ENCODE measurements at places on chromosomes 4 and X. TPM values are rescaled to one million over a fixed set of nuclear protein-coding genes. Genes with fewer than 3 reads are reported as not detected.
A peak's percentile ranks its signal among the peaks of the same experiment; 100 is the strongest.

GRCh38 chr4:109916027-109916409 is 3.3 kb downstream of the EGF start:
- no peak overlapping the region for H3K27ac ChIP-seq
- no peaks in the 10 kb centered on the region for H3K27me3 ChIP-seq
- no peak for DNase-seq
- H3K36me3 ChIP-seq: no peaks in the 10 kb centered on the region
- no peak overlapping the region for H3K4me3 ChIP-seq

DNA sequence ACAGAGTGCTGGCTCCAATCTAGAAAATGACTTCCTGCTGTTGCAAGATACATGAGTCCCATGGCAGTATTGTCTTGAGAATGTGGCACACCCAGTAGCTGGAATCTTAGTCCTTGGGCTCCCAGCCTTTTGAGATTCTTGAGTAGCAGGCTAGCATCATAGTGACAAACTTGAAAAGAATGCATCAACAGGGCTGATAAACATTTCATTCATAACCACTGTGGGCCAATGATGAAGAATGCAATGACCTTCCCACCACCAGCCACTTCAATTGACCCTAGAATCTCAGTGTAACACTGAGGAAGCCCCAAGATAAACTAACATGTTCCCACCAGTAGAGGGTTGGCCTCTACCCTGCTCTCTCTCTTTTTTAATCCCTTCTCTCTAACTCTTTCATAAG is 329.3 kb downstream of the GBA3 start:
- no peaks in the 10 kb centered on the region for H3K27me3 ChIP-seq
- no peak overlapping the region for H3K27ac ChIP-seq
- no peaks in the 10 kb centered on the region for H3K4me1 ChIP-seq
- DNase-seq: no peak
- no peak overlapping the region for H3K4me3 ChIP-seq

- H3K4me3 ChIP-seq: no peak overlapping the region
- H3K36me3 ChIP-seq: no peaks in the 10 kb centered on the region
Observed at GRCh38 chr4:54784161-54784671, 126.5 kb downstream of the KIT start.

DNA sequence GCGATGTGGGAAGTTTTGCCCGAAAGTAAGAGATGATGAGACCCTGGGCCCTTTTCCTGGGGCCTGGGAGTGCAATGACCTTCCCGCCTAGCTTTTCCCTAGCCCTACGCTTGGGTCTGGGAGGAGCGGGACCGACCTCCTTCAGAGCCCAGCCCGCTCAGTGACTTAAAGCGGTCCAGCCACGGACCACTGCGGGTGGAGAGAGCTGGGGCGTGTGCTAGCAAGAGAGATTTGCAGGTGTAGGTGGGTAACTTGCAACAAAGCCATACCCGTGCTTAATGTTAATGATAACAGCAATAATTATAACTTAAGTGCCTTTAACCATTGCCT is 503 bp upstream of the PDE5A start:
- H3K27ac ChIP-seq: no peak overlapping the region
- peak overlapping the region; percentile 55 for H3K4me3 ChIP-seq
- peaks cover 21% of the 10 kb centered on the region for H3K4me1 ChIP-seq
- DNase-seq: no peak
- no peaks in the 10 kb centered on the region for H3K36me3 ChIP-seq

GRCh38 chr4:11632483-11632882 is 203.8 kb upstream of the HS3ST1 start:
- H3K4me1 ChIP-seq: peaks cover 90% of the 10 kb centered on the region
- peak; percentile 95 for DNase-seq
- 0 out of 2 replicates have a peak overlapping the region, but pooled peaks have one; percentile 1 for H3K4me3 ChIP-seq
- H3K27ac ChIP-seq: peak overlapping the region; percentile 94
- no peaks in the 10 kb centered on the region for H3K36me3 ChIP-seq

DNA sequence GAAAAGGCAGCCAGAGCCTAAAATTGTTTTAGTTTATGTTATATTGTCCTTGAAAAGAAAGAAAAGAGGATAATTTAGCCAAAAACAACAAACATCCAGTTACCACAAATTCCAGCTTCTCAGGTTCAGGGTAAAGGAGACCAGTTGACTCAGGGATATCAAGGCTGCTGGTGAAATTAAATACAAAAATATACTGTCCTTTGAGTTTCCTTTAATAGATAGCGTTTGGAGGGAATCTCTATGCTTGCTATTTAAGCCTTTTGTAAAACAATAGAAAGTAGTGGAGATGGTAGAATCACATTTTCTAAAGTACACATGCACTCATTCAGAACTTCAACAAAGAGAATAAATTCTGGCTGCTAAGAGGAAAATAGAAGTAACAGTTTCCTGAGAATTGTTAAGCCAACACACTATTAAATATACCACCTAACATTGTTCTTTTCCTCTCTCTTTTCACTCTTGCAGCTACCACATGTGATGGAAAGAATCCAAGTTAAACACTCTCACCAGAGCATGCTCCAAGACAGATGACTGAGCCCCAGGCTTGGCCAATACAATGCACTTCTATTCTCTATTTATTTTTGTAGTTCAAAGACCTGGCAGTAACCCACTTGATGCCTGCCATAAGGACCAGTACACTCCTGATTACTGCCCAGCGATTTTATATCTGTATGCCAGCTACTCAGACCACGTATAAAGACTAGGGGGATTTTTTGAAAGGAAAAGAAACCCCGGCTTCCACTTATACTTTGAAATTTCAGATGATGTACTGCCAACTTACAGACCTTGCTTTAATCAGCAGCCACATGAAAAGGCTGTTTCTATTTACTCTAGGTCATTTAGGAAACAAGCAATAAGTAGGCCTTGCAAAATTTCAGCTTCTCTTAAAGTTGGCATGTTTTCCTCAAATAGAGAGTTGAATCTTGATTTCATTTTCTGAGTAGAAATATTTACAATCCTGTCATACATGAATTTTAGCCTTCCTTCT is 756.9 kb downstream of the FAT4 start:
- no peaks in the 10 kb centered on the region for H3K36me3 ChIP-seq
- H3K27ac ChIP-seq: no peak overlapping the region
- H3K4me1 ChIP-seq: no peaks in the 10 kb centered on the region
- H3K4me3 ChIP-seq: no peak overlapping the region
- H3K27me3 ChIP-seq: no peaks in the 10 kb centered on the region

DNA sequence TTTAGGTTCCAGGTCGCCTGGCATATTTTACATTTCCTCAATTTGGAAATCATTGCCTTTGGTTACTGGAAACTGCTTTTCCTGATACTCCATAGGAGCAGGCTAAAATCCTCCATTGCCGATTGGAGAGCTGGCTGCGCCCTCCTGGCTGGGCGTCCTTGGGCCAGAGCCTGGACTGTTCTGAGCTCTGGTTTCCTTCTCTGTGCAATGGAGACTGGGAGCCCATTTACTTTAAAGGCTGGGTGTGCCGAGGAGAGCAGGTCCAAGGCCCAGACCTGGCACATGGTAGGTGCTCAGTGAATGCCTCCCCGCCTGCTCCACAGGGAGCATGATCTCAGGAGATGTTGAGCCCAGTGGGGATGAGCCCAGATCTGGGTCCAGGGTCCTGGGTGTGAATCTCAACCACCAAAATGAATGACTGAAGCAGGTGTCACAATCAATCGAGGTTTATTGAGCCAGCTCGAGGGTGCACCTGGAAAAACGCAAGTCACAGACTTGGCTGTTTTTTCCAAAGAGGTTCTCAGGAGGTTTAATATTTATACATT is 50.0 kb downstream of the EVC start:
- no peak overlapping the region for H3K27ac ChIP-seq
- no peak for DNase-seq
- H3K4me3 ChIP-seq: no peak overlapping the region
- H3K27me3 ChIP-seq: no peaks in the 10 kb centered on the region
- H3K36me3 ChIP-seq: no peaks in the 10 kb centered on the region

- DNase-seq: no peak
- no peaks in the 10 kb centered on the region for H3K36me3 ChIP-seq
- no peak within 1 kb of the TSS for H3K27ac ChIP-seq
- H3K4me1 ChIP-seq: peaks cover 5% of the 10 kb centered on the region
Observed at GRCh38 chrX:135421932-135422809, at the start of gene SMIM10L2A. TSS of gene SMIM10L2A (plus strand) at chrX:135421944. CDS start at chrX:135422132, 188 bp downstream.

- no peak for DNase-seq
- H3K27me3 ChIP-seq: no peaks in the 10 kb centered on the region
- no peaks in the 10 kb centered on the region for H3K4me1 ChIP-seq
- no peak overlapping the region for H3K27ac ChIP-seq
- no peaks in the 10 kb centered on the region for H3K36me3 ChIP-seq
- H3K4me3 ChIP-seq: no peak overlapping the region
Observed at GRCh38 chr4:83237591-83237990, 47.0 kb downstream of the COQ2 start.

DNA sequence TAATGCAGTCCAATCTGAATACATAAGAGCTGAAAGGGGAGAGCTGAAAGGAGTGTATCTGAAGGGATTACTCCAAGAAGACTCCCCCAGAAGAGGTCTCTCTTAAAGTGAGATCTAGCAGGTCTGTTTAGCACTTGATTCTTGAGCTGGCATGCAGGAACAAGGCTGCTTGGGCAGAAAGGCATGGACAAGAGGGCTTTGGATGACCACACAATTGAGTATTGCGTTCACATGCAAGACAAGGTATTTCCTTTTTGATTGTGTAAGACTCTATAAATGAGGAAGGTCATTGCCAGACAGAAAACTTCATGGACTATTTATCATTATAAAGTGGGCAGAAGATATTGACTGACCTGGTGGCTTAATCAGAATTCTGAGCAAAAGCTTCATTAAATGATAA is 145.5 kb upstream of the AFF2 start:
- no peak overlapping the region for H3K27ac ChIP-seq
- no peaks in the 10 kb centered on the region for H3K27me3 ChIP-seq
- no peaks in the 10 kb centered on the region for H3K4me1 ChIP-seq
- DNase-seq: no peak
- no peak overlapping the region for H3K4me3 ChIP-seq
- no peaks in the 10 kb centered on the region for H3K36me3 ChIP-seq

DNA sequence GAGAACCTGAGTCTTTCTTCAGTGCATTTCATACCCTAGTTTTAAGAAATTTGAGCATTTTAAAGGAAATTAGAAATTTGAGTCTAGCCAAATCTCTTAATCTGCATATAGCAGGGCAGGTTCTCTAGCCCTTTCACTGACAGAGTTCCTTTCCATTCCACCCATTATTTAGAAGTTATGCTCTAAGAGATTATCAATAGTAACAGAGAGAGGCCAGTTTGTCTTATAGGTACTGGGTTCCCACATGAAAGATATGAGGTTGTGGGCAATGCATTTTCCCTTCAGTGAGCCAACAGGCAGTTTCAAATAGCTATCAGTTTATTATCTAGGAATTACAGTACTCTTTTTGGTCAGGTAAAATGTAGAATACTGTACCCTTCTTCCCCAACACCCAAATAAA is 7.3 kb upstream of the GALNT7 start:
- H3K27ac ChIP-seq: no peak overlapping the region
- DNase-seq: no peak
- no peaks in the 10 kb centered on the region for H3K27me3 ChIP-seq
- no peak overlapping the region for H3K4me3 ChIP-seq
- no peaks in the 10 kb centered on the region for H3K36me3 ChIP-seq

- peak; percentile 84 for DNase-seq
- no peaks in the 10 kb centered on the region for H3K27me3 ChIP-seq
- no peaks in the 10 kb centered on the region for H3K36me3 ChIP-seq
- peak overlapping the region; percentile 70 for H3K4me3 ChIP-seq
Observed at GRCh38 chr4:78059524-78059889, 2.4 kb downstream of the FRAS1 start.

DNA sequence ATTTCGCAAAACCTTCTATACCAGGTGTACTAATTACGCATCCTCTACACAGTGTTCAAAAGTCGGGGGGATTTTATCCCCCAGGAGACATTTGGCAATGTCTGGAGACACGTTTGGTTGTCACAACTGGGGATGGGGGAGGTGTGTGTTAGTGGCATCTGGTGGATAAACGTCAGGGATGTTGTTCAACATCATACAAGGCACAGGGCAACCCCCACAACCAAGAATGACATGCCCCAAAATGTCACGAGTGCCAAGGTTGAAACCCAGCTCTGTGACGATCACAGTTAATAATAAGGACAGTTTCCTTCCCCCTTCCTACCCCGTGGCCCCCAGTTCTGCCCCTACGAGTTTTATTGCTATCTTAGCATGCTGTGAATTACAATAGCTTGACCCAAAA is 15.9 kb upstream of the SEL1L3 start:
- H3K27ac ChIP-seq: no peak overlapping the region
- DNase-seq: no peak
- H3K36me3 ChIP-seq: no peaks in the 10 kb centered on the region
- H3K27me3 ChIP-seq: no peaks in the 10 kb centered on the region

GRCh38 chrX:24886916-24887315 is 128.8 kb downstream of the ARX start:
- H3K27me3 ChIP-seq: no peaks in the 10 kb centered on the region
- H3K4me3 ChIP-seq: no peak overlapping the region
- H3K4me1 ChIP-seq: no peaks in the 10 kb centered on the region
- no peak for DNase-seq

GRCh38 chr4:188053302-188053701 is 56.1 kb downstream of the TRIML2 start:
- no peak for DNase-seq
- no peak overlapping the region for H3K27ac ChIP-seq
- H3K4me1 ChIP-seq: no peaks in the 10 kb centered on the region
- H3K36me3 ChIP-seq: no peaks in the 10 kb centered on the region
- no peaks in the 10 kb centered on the region for H3K27me3 ChIP-seq

DNA sequence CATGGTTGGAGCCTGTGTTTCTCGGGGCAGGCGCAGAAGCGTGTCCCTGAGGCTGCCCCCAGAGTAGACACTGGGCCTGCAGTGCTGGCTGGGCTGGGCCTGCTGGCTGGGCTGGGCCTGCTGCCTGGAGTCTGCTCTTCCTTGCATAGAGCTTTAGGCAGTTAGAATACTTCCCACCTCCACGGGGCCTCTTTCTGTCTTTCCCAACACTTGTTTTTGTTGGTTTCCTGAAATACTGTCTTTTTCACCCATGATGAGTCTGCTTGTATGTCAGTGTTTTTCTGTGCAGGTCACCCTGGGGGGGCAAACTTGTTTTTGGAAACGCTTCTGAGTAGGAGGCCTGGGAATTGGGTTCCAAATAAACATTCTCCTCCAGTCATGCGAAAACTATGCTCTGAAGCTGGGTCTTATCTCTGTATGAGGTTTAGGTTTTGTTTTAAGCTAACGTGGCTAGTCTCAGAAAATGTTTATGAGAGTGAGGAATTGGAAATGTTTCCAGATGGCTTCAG is 32.2 kb downstream of the TRMT44 start:
- H3K27me3 ChIP-seq: no peaks in the 10 kb centered on the region
- no peak overlapping the region for H3K27ac ChIP-seq
- H3K36me3 ChIP-seq: peaks cover 8% of the 10 kb centered on the region
- H3K4me3 ChIP-seq: no peak overlapping the region
- H3K4me1 ChIP-seq: no peaks in the 10 kb centered on the region
- DNase-seq: no peak

- no peak overlapping the region for H3K4me3 ChIP-seq
- no peaks in the 10 kb centered on the region for H3K36me3 ChIP-seq
- H3K4me1 ChIP-seq: no peaks in the 10 kb centered on the region
Observed at GRCh38 chrX:115689931-115690330, 129.0 kb downstream of the PLS3 start.

The RAP2C gene
- total RNA-seq: 19.9 TPM

The FGF5 gene
- not detected for total RNA-seq

The DMD gene
- total RNA-seq: 0.05 TPM

The UGT2A1 gene
- total RNA-seq: not detected

The CXorf65 gene
- total RNA-seq: not detected

The C4orf51 gene
- not detected for total RNA-seq

The HTR2C gene
- total RNA-seq: not detected

The NWD2 gene
- not detected for total RNA-seq

The TMEM255A gene
- total RNA-seq: not detected

The MAGEA1 gene
- not detected for total RNA-seq

The FOXP3 gene
- 0.15 TPM for total RNA-seq

The ANAPC4 gene
- 29.2 TPM for total RNA-seq

Measured in HCT116 (cell line).